ENCODE measurements at places on chromosomes 12 and 14.

- DNase-seq, result no peak
Measured at GRCh38 chr14:50676814-50677516, 8.9 kb upstream of the SAV1 start.

- DNase-seq, result no peak
Measured at GRCh38 chr12:63919756-63920155, 75.3 kb downstream of the SRGAP1 start.

DNA sequence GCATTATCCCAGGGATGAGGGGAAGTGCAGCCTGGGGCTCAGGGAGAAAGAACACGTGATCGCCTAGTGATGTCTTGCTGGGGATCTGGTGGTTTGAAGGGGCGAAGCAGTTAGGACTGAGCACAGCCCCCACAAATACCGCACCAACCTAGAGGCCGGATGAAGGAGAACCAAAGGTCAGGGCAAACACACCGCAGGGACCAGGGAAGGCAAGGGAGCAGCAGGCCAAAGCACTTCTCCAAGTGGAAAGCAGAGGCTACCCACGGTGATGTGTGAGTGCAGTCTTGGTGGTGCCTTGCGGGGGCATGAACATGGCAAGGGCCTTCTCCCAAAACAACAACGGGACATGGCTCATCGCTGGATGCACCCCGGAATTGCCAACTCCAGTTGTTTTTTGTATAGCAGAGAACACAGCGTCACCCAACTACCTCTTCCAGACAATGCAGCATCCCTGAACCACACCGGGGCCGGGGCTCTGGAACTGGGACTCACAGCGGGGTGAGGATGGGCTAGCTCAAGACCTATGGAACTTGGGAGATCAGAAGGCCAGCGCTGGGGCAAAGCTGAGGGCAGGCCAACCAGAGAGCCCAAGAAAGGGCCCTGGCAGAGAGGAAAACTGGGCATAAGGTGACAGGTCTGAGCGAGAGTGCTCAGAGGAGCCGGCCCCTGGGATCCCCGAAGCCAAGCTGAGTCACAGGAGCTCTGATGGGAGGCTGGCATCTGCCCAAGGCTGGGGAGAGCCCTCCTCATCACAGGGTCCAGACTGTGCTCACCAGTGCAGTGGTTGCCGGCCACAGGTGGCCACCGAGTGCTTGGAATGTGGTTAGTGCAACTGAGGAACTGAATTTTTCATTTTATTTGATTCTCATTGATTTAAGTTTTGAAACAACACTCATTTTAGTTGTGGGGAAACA, 11.1 kb downstream of the GALNT16 start:
- peak; percentile 69 for DNase-seq

DNA sequence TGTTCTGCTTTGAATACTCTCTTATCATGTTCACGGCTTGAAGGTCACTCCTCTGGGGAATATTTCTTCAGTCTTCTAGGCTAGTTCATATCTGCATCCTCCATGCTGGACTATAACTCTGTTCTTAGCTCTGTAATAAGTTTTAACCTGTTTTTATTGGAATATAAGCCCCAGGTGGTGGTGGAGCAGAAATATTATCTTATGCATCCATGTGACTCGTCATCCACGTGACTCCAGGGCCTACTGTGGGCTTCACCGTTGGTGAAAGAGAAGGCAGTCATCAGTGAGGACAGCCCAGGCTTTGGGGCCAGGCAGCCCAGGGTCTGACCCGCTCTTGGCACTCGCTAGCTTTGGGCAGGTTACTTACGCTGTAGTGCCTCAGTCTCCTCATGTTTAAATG, 87.1 kb downstream of the ETNK1 start:
- no peak for DNase-seq

GRCh38 chr12:123106640-123107359, 44.1 kb downstream of the PITPNM2 start:
- DNase-seq, result peak; percentile 66

- no peak for DNase-seq
Measured at GRCh38 chr14:61322799-61323290, 1.5 kb downstream of the PRKCH start.

- DNase-seq, result no peak
Measured at GRCh38 chr12:15800278-15800677, 11.1 kb upstream of the EPS8 start.

GRCh38 chr12:95258803-95259202, 41.2 kb downstream of the VEZT start:
- no peak for DNase-seq

- DNase-seq, result no peak
Measured at GRCh38 chr14:54332490-54332889, 64.3 kb upstream of the CDKN3 start.

GRCh38 chr12:12985817-12986408, 14.2 kb downstream of the HEBP1 start:
- no peak for DNase-seq

DNA sequence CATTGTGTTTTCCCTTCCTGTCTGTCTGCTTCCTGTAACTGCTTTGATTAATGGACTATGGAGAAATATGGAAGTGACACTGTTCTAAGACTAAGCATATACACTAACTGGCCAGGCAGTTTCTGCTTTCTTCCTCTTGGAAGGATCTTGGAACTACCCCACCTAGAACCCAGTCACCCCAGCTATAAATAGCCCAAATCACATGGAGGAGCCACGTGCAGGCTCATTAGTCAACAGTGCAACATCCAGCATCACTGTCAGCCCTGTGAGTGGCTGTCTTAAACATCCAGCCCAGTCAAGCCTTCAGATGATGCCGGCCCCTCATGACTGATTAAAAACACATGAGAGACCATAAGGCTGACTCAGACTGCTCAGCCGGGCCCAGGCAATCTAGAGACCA, 39.2 kb downstream of the BCAT1 start:
- peak; percentile 47 for DNase-seq

DNA sequence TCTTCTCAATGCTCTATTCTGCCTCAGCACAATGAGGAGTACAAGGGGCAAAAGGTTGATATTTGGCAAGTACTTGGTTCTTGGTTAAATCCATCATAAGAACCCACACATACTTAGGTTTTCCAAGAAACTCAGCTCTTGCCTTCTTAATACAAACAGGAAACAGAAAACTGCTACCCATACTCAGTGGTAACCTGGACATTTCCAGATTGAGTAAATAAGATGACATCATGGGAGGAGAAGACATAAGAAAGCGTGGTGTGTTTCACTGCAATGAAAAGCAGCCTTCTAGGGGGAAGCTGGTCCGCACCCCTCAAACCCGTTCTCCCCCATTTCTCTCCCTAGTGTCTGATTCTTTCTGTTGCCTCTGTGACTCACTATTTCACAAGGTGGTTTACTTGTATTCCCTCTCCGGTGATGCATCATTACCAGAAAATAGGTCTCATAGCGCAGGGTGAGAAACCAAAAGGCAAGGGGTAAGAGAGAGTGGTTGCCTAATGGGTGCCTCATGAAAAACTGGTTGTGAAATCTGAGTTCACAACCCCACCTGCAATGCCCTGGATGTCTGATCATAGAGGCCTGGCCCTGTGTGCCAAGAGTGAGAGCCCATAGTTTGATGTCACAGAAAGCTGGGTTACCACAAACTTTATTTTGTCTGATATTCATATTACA, 326.5 kb upstream of the TBX3 start:
- DNase-seq, result no peak

DNA sequence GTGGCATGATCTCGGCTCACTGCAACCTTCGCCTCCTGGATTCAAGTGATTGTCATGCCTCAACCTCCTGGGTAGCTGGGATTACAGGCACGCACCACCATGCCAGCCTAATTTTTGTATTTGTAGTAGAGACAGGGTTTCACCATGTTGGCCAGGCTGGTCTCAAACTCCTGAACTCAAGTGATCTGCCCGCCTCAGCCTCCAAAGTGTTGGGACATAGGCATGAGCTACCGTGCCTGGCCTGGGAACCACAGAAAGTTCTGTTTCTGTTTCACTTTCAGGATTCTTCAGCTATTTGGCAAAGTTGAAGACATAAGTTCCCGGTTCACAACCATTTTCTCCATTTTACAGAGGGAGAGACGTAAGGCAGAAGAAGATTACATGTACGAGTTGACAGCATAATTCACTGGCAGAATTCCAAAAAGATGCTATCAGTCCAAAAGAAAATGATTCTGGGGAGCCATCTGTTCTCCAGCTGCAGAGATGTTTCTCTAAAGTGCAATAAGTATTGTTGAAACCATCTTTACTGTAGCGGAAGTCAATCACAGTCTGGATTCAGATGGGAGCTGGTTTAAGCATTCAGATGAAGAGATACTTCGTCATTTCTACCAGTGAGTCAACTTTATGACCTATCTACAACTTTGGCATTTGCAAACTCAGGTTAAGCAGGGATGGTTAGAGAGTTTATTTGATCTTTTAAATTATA, 8.1 kb upstream of the RNF34 start:
- no peak for DNase-seq

GRCh38 chr14:84926656-84927055, 603.3 kb upstream of the FLRT2 start:
- DNase-seq, result no peak

- no peak for DNase-seq
Measured at GRCh38 chr12:29234552-29234951, 85.5 kb downstream of the FAR2 start.

GRCh38 chr12:28025821-28026505, 53.4 kb upstream of the PTHLH start:
- no peak for DNase-seq

- no peak for DNase-seq
Measured at GRCh38 chr12:117387832-117388231, 26.4 kb upstream of the NOS1 start.

DNA sequence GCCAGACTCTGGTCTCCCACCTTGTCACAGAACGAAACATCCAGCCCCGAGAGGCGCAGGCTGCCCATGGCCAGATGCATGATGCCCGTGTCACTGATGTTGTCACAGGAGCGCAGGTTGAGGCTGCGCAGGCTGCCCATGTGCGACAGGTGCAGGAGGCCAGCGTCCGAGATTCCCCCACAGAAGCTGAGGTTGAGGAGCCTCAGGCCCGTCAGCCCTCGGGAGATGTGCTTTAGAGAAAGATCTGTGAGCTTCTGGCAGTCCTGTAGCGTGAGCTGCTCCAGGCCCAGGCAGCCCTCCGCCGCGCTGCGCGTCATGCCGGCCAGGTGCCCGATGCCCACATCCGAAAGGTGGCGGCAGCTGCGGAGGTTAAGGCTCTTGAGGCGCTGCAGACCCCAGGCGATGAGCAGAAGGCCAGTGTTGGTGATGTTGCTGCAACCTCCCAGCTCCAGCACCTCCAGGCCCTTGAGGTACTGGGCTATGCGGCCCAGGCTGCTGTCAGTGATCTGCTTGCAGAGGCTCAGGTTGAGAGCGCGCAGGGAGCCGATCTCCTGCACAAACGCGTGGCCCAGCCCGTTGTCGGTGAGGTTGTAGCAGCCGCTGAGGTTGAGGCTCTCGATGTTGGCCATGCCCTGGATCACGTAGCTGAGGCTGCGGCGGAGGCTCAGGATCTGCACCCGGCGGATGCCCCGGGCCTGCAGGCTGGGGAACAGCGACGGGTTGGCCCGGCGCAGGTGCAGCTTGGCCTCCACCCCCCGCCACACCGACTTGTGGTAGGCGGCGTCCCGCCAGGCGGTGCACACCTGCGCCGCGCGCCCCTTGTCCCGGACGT, 991 bp downstream of the FBXL14 start:
- peak; percentile 58 for DNase-seq

GRCh38 chr14:62696331-62696924, 348.8 kb downstream of the KCNH5 start:
- no peak for DNase-seq

- no peak for DNase-seq
Measured at GRCh38 chr12:71642264-71642663, 21.4 kb downstream of the ZFC3H1 start.

GRCh38 chr12:5758347-5758746, 186.7 kb downstream of the ANO2 start:
- DNase-seq, result no peak

- DNase-seq, result peak; percentile 71
Measured at GRCh38 chr14:77026930-77027537, 1.5 kb downstream of the IRF2BPL start.

- DNase-seq, result peak; percentile 81
Measured at GRCh38 chr12:110846615-110847566, at the start of gene CCDC63. Gene CCDC63, plus strand, starts transcription at chr12:110846987. Its CDS starts 5,968 bp downstream, at chr12:110852955.

- DNase-seq, result no peak
Measured at GRCh38 chr12:70264067-70264867, 21.0 kb downstream of the CNOT2 start.

DNA sequence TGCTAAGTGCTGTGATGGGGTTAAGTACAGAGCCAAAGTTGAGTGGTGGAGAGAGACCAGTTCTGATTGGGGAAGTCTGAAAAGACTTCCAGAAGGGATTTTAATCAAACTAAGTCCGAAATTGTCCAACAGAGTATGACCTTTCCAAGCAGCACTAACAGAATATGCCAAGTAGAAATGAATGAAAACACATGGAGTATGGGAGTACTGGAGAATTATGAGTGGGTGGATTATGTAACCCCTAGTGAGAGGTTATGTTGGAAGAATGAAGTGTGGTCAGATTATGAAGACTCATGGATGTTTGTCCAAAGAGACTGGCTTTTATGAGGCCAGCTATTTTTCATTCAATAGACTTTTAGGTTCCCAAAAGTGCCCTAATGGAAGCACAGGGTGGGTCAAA, 94.0 kb upstream of the PLEKHA5 start:
- no peak for DNase-seq

All from left ventricle myocardium superior (tissue), 1 donor.